Activated naive CD4-positive, alpha-beta T cell treated with Interleukin-2 at 50 U/mL for 16 hours (primary cell): ENCODE measurements at places on chromosomes 16 and 17.

GRCh38 chr17:81868674-81869220 lies 2.4 kb downstream of the ARHGDIA start:
- DNase-seq, result no peak

- DNase-seq, result no peak
Observed at GRCh38 chr16:10309271-10309932, 76.5 kb upstream of the ATF7IP2 start.

- no peak for DNase-seq
Observed at GRCh38 chr16:56428091-56428490, 2.7 kb upstream of the AMFR start.

DNA sequence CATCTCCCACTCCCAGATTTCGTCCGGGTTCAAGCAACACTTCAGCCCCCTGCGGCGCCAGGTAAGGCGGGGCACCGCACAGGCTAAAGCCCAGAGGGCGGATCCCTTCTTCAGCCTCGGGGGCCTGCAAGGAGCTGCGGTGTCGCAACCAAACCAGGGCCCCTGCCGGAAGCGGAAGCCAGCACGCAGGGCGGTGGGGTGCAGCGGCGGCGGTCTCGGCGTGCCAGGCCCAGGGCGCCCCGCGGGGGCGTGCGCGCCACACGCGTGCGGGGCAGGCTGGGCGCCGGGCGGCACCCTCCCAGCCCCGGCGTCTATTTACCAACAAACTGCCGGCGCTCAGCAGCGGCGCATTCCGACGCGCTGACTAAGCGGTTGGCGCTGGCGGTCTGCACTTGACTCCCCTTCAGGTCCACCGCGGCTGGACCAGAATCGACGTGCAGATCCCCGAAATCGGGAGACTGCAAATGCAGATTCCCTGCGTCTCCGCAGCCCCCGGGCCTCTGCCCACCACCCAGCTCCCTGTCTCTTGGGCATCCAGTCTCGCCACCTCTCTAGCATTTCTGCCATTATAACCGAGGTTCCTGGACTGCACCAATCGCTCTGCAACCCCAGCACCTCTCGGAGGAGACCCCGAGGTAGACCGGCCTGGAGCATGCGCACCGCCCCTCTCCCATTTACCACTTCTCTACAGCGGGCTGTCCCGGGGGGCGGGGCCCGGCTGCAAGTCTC lies 421 bp upstream of the DLX4 start:
- peak; percentile 73 for DNase-seq

GRCh38 chr17:5378566-5379207 lies 40.8 kb downstream of the NUP88 start:
- DNase-seq, result no peak

- no peak for DNase-seq
Observed at GRCh38 chr17:73188011-73188410, 4.8 kb upstream of the COG1 start.

- DNase-seq, result no peak
Observed at GRCh38 chr17:1630662-1631061, 2.0 kb upstream of the SLC43A2 start.

DNA sequence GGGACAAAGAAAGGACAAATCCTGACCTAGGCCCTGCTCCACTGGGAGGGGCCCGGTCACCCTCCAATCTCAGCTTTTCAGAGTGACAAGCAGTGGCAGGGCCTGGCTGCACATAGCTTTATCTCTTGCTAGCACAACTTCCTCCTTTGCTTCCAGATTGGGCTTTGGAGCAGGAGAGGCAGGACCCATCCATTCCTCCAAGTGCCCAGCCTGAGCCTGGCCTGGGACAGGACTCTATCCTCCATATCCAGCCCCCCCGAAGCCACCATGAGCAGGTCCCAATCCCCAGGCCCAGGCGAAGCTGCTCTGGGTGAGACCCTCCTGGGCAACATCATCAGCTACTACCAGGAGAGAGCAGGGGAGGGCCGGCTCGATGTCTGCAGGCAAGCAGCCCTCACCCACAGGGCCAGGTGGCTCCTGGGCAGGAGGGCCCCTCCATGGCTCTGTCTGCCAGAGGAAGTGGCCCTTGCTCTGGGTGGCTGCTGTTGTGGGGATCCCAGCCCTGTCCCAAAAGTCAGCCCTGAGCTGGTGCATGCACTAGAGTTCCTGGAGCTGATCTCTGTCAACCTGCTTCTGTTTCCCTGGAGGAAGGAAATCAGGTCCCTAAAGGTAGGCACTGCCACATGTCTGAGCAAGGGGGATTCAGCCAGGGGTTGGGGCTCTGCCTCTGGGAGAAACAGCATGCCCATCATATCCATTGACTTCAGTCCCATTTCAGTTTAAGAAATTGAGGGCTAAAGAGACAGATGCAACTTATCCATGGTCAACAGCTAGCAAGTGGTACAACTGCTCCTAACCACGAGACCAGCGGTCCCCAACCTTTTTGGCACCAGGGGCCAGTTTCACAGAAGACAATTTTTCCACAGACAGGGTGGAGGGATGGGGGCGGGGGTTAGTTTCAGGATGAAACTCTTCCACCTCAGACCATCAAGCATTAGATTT lies 58.9 kb downstream of the TK2 start:
- no peak for DNase-seq

- DNase-seq, result no peak
Observed at GRCh38 chr16:88754109-88754911, 30.7 kb downstream of the PIEZO1 start.

DNA sequence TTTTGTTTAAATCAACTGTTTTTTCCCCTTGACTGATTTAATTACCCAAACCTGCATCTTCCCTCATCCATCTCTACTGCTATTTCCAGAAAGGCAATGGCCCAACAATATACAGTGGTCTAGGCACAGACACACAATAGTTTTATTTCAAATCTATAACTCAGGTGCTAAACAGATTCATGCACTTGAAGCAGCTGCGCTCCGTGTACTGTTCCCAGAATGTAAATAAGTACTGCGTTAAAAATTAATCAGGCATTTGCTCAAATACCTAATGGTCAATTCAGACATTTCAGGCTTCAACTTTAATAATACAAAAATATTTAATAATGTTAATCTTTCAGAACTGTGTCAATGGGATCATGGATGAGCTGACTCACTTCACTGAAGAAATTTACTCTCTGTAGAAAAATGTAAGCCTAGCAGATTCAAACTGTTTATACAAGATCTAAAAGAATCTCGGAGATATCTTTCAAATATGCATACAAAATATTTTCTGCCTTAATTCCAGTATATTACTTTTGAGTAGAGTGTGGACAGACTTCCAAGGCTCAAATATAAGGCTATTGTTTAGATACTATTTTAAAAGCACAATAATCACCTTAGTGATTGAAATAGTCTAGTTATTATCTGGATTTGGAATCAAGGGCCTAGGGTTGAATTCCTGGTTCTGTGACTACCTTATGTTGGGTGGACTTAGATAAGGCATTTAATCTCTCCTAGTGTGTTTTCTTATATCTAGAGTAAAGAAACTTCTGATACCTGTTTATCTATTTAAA lies 97.4 kb upstream of the PSMD7 start:
- no peak for DNase-seq

DNA sequence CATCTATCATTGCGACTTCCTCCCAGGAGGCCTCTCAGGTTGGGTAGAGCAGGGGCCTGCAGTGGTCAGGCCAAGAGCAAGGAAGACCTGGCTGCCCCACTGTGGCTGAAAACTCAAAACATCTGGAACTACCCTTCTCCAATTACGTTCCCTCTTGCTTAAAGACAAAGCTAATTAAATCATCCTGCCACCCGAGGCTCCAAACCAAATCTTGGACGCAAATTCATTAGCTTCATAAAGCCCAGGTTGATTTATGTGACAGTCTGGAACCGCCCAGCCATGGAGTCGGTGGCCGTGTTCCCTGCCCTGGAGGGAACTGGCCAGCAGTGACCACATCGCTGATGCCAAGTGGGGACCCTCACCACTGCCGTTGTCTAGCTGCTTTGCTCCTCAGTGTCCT lies 21.4 kb downstream of the GRIN2C start:
- DNase-seq, result no peak

DNA sequence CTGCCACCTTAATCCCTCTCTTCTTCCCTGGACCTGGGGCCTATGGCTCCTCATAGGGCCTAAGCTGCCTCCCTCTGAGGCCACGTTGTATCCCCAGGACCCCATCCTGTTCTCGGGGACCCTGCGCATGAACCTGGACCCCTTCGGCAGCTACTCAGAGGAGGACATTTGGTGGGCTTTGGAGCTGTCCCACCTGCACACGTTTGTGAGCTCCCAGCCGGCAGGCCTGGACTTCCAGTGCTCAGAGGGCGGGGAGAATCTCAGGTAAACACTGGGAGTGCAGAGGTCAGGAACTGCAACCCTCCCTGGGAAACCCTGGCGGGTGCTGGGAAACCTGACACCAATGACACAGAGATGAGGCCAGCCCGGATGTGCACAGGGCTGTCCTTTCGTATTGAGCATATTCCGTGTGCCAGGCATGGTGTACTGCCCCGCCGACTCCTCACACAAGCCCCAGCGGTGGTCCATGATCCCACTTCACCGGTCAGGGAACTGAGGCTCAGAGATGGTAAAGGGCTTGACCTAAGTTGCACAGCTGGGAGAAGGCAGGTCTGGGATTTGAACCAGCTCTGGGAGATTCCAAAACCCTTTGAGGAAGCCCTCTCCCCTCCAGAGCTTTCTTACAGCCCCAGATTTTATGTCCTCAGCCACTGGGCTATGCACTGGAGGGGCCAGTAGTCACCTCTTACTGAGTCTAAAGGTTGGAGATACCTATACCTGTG lies 22.9 kb downstream of the ANKRD40 start:
- DNase-seq, result no peak

DNA sequence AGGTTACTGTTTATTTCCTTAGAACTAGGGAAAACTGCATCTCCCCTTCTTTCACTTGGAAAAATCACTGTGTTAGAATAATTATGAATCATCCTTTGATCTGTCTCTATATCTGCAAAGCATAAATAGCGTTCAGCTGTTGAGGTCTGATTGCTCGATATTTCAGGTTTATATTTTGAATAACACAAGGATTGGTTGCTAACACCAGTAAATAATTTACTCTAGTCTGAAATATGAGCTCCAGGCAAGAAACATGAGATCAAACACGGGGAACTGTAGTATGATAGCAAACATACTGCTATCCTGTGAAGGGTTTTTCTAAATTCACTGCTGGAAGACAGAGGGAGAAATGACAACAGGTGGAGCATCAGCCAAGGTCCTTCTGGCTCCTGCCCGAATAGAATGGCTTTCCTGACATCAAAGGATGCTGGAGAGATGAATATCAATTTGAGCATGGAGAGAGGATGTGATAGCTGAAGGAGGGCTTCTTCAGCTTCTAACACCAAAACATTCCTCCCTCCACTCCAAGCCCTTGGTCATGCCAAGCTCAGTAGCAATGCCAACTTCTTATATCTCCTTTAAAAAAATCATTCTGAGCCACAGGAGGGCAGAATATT lies 450.3 kb downstream of the SHISA9 start:
- no peak for DNase-seq

- DNase-seq, result no peak
Observed at GRCh38 chr17:31869031-31869430, 10.0 kb upstream of the COPRS start.

GRCh38 chr17:41919165-41919817 lies 540 bp upstream of the ACLY start:
- DNase-seq, result no peak

- no peak for DNase-seq
Observed at GRCh38 chr16:30992931-30993816, 8.2 kb downstream of the HSD3B7 start.

DNA sequence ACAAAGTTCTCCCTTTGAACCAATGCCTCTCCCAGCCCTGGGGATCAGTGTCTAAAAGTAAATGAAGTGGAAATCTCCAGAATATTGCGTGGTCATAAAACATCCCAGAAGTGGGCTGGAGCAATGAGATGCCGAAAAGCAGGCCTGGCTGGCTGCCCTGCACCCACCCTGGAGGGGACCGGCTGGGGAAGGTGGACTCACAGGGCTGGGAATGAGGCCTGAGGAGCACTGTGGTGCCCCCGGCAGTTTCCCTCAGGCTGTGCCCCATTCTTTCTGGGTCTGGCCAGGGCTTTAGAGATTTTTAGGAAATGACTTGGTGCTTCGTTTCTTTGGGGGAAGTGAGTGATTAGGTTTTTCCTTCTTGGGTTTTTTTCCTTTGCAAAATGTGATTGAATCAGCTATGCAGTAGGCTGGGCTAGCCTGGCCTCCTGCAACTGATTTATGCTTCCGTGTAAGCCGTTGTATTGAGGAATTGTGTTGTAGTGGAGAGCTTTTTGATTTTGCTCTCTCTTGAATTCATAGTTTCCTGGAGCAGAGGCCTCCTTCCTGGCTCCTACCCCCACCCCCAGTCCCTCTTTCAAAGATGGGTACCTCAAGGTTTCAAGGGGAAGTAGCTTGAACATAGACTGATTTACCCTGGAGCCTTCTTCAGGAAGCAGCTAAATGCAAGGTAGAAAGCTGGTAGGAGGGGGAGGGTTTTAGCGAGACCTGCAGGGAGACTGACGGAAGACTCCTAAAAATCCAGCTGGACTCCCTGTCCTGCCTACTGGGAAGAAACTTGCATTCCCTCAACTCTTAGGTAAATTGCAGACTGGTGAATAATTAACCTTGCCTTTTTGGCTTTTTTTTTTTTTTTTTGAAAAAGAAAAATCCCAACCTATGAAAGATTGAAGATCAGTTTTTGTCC lies 170.2 kb downstream of the RAB11FIP4 start:
- no peak for DNase-seq

DNA sequence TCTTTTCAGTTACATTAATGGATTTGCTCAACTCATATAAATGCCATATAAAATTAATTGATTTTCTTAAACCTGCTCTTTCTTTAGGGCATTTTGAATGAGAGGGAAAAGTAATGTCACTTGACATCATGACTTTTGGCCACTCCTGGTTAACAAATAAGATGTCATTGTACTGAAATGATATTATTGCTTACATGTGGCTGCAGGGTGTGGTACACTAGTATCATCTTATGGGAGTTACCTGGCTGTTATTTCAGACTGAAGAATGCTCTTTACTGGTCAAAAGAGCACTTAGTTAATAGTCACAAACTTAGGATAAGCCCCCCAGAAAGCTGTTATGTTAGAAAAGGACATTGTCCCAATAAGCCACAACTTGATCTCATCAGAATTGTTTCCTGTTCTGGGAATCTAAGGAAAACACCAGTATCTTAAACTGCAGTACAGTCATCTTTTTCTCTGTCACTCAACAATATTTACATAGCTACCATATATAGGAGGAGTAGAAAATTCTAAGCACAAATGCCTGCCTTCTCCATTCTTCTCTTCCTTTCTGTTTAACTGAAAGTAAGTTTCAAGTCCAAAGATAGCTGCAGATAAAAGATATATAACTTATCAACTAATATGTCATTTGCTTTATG lies 53.9 kb upstream of the MRC2 start:
- DNase-seq, result no peak

DNA sequence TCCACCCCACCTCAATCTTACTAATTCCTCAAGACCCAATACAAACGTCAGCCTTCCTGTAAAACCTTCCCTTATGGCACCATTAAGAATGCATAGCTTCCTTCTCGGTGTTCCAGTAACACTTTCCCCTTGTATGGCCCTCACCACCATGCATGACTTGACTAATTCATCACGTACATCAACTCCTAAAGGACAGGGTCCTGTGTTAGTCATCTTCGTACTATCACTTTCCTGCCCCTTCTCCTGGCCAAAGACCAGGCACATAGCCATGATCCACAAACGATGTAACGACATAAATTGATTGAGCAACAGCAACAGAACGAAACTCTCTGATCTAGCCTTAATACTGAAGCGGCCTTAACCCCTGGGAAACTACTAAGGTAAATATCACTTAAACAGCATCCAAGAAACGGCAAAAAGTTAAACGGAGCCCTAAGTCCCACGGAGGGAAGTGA lies 612 bp downstream of the PSMD12 start:
- peak; percentile 37 for DNase-seq

GRCh38 chr16:27232061-27232900 lies 29.0 kb downstream of the KDM8 start:
- peak; percentile 22 for DNase-seq

GRCh38 chr16:66205287-66206231 lies 160.9 kb upstream of the CDH5 start:
- DNase-seq, result no peak
